ENCODE measurements at places on chromosomes 3 and 15. TPM values are rescaled to one million over a fixed set of nuclear protein-coding genes. Genes with fewer than 3 reads are reported as not detected.
A peak's percentile ranks its signal among the peaks of the same experiment; 100 is the strongest.

Gene UNC13C
- 0.32 TPM for total RNA-seq

Gene UBAP1L
- total RNA-seq, result 2.4 TPM

Gene ISG20
- 3.9 TPM for total RNA-seq

DNA sequence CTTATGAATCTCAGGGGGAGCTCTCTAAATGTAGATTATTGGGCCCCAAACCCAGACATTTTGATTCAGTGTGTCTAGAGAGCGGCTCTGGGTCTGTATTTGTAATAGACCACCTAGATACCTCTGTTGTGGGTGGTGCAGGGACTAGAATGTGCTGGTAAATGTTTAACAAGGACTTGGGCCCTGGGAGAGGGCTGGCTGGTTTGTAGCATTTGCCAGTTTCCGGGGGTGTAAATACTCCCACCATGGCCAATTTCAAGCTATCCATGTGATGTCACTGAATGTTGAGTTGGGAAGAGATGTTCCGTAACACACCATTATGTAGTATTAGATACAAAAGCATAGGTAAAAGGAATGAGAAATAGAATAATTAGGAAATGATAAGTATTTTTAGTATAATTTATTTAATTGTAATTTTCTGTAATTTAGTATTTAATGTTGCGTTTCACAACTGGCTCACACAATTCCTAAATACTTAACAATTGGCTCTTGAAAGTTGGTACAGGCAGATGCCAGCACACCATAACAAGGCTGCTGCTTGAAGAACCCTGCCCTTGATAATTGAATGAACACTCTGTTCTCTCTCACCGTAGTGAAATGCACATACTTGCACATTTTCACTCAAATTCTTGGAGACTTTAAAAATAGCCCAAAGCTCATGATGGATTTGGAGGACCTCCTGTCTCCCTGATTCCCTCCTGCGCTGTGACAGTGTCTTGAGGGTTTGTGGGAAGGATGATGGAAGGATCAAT is 359.2 kb upstream of the PROK2 start:
- no peak for DNase-seq

DNA sequence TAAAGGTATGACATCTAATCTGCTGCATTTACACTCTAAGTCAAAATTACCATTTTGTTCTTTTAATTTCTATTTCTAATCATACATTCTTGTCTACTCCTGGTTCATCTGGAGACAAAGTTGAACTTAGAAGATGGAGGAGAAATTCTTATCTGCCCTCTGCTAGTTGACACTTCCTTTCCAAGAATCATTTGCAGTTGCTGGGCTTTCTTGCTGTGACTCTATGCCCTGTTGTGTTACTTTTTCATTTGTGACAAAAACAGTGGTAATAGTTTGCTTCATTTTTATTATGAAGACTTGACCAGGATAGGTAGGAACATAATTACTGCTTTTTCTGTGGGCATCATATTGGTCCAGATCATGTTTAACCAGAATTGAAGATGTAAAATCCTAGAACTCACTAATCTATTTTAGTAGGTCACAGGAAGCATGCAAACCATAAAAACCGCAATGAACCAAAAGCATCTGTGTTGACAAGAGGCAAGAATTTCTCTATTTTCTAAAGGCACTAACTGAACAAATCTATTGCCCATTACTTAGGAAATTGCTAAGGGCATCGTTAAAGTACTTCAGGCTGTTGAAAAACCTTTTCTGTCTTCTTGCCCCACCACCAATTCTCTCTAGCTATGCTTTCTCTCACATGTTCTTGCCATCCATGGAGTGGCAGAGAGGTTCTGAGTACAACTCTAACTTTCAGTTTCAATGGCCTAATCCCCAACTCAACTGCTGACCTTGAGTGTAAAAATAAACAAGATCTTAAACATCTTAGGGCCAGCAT is 4.2 kb upstream of the CCR2 start:
- DNase-seq, result no peak

- no peak for DNase-seq
Measured at GRCh38 chr15:56608993-56609392, 124.3 kb downstream of the ZNF280D start.

DNA sequence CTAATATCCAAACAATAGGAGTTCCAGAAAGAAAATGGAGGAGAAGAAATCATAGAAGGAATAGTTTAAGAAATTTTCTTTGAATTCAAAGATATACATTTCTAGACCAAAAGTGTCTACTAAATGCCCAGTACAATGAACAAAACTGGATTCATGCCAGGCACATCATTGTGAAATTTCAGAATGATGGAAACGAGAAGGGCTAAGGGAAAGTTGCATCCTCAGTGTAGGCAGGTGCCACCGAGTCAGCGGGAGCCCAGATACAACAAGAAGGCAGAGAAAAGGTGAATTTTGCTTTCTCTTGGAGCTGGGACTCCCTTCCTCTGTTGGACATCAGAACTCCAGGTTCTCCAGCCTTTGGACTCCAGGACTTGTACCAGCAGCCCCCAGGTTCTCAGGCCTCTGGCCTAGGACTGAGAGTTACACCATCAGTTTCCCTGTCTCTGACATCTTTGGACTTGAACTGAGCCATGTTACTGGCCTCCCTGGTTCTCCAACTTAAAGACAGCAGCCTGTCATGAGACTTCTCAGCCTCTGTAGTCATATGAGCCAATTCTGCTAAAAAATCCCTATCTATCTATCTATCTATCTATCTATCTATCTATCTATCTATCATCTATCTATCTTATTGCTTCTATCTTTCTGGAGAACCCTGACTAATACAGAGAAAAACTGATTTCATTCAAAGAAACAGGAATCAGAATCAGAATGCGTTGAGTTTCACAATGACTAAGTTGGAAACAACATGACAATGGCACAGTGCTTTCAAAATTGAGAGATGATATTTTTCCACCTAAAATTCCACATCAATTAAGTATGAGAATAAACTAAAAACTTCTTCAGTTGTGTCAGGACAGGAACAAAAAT is 207.7 kb downstream of the FAM43A start:
- no peak for DNase-seq

- no peak for DNase-seq
Measured at GRCh38 chr3:159634483-159634882, 354.2 kb upstream of the IL12A start.

- DNase-seq, result no peak
Measured at GRCh38 chr3:52798978-52799476, 4.4 kb downstream of the ITIH3 start.

- DNase-seq, result peak; percentile 63
Measured at GRCh38 chr3:126127904-126128303, 44.0 kb upstream of the SLC41A3 start.

- DNase-seq, result no peak
Measured at GRCh38 chr3:27978440-27978839, 256.3 kb upstream of the EOMES start.

Measured in cardiac septum (tissue), 1 donor.